Renal pelvis (tissue), 12 donors: ENCODE measurements at places on chromosomes 12 and 14. TPM values are rescaled to one million over a fixed set of nuclear protein-coding genes. Genes with fewer than 3 reads are reported as not detected.

DNA sequence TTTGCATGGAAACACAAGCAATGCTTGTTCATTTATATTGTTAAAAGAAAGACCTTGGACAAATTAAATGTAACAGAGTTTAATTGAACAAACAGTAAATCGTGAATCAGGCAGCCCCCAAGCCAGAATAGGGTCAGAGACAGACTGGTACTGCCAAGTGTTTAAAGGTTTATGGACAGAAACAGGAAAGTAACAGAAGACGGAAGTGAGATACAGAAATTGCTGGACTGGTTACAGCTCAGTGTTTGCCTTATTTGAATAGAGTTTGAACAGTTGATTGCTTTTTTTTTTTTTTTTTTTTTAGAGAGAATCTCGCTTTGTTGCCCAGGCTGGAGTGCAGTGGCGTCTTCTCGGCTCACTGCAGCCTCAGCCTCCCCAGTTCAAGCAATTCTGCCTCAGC, 50.3 kb downstream of the DAO start:
- no peak for DNase-seq

- no peak for DNase-seq
Observed at GRCh38 chr12:79961411-79961810, 26.5 kb upstream of the PPP1R12A start.

GRCh38 chr14:90440021-90440451, 43.2 kb downstream of the CALM1 start:
- DNase-seq, result no peak

- DNase-seq, result no peak
Observed at GRCh38 chr12:115323223-115323905, 639.4 kb upstream of the TBX3 start.

DNA sequence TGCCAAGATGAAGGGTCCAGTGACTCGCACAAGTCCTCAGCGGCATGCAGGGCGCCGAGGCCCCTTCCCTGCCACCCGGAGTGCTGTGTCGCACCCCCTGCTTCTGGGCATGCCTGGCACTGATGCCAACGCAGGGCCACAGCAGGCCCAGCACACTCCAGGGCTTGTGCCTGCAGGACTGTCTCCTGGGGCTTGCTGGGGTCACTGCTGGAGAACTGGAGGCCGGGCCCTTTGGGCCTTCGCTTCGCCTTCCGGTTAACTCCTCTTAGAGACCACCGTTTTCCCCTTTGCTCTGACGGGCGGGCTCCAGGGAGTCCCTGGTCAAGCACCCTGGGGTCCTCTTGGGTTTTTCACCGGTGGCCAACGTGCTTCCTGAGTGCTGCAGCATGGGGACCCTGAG, 79.6 kb downstream of the WDR20 start:
- no peak for DNase-seq

DNA sequence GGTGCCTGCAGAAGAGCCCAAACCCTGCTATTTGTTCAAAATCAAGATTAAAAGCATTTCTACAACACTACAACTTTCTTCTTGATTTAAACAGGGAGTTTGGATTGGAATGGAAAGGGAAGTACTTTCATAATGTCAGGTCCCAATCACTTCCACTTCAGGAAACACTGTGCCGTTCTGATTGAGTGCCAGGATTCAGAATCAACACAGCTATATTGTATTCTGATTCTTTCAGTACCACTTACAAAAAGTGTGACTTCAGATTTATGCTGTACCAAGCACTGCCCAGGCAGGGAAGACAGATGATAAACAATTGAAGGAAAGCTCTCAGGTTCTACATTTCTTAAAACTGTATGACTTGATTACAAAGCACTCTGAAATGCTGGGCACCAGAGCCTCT, 3.2 kb downstream of the TDP1 start:
- DNase-seq, result no peak

GRCh38 chr12:57431654-57432188, 878 bp upstream of the R3HDM2 start:
- DNase-seq, result no peak

GRCh38 chr14:78581229-78581628, 411.1 kb downstream of the NRXN3 start:
- DNase-seq, result no peak

- DNase-seq, result no peak
Observed at GRCh38 chr14:76236172-76237130, 84.7 kb downstream of the GPATCH2L start.

DNA sequence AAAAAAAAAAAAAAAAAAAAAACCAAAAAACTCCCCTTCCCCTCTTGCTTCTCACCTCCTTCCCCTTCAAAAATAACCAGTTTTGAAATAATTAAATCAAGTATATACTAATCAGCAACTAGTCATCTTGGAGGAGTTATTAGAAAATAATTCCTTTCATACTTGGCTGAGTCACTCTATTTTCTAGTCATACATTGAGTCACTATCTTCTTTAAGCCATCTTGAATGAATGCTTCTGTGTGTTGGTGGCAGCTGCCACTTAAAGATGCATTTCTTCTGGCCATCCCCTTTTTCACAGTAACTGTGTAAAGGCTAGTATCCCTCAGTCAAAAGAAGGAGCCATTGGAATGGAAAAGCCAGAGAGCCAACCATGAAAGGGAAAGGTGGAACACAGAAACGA, 84.2 kb upstream of the TMEM263 start:
- DNase-seq, result no peak

DNA sequence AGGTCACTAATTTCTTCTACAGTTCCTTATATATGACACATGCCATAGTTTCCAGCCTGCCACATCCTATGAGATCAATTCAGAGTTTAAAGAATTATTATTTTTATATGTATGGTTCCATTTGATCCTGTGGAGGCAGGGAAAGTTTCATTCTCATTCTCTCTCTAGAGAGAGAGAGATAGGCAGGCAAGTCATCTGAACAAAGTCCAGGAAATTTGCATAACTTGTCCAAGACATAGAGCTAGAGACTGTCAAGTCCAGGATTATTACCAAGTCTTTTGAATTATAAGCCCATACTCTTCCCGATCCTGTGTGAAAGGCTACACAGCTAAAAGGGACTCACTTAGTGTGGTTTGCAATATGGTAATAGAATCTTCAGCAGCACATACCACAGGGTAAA, 215.3 kb downstream of the SSPN start:
- no peak for DNase-seq

DNA sequence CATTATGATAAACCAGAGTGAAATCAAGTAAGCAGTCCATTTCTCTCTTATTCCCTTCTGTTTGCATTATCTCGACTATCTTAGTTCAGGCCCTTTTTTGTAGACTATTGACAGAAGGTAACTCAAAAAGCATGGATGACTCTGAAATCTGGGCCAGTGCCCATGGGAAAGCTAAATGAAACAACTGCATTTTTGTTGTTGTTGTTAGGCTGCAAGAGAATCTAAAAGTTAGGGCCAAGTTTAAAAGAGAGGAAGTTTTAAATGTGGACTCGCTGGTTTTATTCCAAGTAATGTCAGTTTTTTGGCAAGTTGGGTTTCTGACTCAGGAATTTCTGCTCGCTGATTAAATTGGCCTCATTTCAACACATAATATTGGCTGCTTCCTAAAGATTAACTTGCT, 201.1 kb downstream of the PIK3C2G start:
- peak; percentile 60 for DNase-seq

GRCh38 chr14:49250517-49250916, 335.7 kb downstream of the RPS29 start:
- DNase-seq, result no peak

- no peak for DNase-seq
Observed at GRCh38 chr14:67253076-67253635, 11.9 kb downstream of the PALS1 start.

- no peak for DNase-seq
Observed at GRCh38 chr14:52175982-52176502, 91.5 kb upstream of the PTGDR start.

- DNase-seq, result no peak
Observed at GRCh38 chr12:57134949-57135348, 6.7 kb downstream of the LRP1 start.

VASH1 gene
- 36.7 TPM for polyA plus RNA-seq

LALBA gene
- not detected for polyA plus RNA-seq

PZP gene
- 0.56 TPM for polyA plus RNA-seq

USP44 gene
- polyA plus RNA-seq, result 2.2 TPM

INHBC gene
- 0.27 TPM for polyA plus RNA-seq

CD4 gene
- 33.1 TPM for polyA plus RNA-seq
